ACHN (cell line): ENCODE measurements at places on chromosomes 2 and 18.
A peak's percentile ranks its signal among the peaks of the same experiment; 100 is the strongest.

DNA sequence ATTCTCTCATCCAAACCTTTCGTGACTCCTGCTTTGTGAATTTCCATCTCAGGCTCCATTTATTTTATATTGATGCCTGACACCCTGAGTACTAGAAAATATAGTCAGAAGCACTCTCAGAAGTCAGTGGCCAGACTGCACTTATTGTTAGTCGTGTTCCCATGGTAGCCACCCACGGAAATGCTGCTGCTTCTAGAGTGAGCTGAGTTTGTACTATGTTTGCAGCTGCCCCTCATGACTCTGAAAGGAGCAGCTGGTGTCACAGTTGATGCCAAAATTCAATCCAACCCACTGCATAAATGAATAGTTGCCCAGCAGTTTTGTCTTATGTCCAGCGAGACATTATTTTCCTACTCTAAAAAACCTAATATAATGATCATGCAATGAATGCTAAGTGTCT is 265.2 kb upstream of the SPHKAP start:
- DNase-seq = no peak

GRCh38 chr2:75709297-75709696 is 1.4 kb downstream of the GCFC2 start:
- DNase-seq = peak; percentile 12

DNA sequence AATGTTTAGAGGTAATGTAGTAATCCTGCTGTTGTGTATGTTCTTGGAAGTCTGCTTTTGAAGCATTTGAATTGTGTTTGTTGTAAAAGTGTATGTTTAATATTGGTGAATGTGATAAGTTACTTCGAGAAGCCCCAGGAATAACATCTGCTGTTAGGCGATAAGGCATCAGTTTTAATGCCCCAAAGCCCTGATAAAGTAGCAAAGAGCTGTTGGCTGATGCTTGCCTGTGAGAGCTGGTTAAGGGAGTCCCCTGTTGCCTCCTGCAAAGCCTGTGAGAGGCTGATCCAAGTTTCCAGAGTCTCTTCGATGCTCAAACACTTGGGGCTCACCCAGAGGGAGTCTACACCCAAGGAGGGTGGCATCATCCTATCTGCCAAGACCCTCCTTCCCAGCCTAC is 110.3 kb downstream of the RNF152 start:
- DNase-seq = no peak

GRCh38 chr18:22169011-22169888 is at the start of gene GATA6:
Gene GATA6, plus strand, starts transcription at chr18:22169589. Its CDS starts 1,556 bp downstream, at chr18:22171145.
- peak; percentile 85 for DNase-seq

DNA sequence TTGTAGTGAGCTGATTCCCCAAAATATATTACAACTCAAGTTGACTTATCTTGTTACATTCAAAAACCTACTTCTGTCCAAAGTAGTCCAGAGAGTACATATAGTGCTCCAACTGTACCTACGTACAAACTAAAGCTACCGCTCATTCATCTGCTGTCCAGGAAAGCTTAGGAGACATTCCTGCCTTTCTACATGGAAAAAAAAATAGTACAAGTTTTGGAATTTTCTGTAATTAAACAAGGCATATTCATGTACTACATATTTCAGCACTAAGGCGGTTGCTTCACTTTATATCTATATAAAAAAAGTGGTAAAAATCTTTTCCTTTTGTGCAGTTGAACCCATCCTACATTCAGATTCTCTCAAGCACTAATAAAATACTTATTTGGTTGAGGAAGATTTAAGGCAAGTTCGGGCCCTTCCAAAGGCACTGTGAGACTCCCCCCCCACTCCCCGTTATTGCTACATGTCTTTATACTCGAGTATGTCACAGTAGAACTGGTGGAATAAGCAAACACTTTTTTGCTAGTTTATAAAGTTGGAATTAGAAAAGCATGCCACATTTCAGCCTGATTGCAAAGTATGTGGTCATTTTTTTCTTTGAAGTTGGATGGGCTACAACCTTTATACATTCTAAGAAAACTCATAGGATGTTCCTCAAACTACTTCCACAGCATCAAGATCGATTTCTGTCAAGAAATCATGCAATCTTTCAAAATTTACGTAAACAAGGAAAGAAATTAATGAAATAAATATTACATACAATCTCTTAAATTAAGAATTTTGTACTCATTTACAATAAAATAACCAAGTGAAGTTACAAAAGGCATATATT is 3.7 kb downstream of the ZFP36L2 start:
- no peak for DNase-seq

DNA sequence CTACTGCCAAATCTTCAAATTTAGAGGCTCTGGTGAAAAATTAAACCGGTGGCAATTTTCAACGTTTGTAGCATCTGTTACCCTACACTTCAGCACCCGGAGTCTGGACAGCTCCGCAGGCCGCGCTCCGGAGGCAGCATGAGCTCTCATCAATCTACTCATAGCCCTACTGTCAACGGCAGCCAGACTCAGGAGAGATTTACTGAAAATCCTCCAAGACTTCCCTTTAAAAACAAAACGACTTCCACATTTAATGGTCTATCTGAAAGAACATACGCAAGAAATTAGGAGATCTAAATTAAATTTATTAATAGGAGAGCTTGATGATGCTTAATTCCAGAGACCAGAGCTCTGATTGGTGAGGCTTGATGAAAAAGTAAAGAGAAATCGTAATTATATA is 970 bp upstream of the ADCYAP1 start:
- peak; percentile 58 for DNase-seq

DNA sequence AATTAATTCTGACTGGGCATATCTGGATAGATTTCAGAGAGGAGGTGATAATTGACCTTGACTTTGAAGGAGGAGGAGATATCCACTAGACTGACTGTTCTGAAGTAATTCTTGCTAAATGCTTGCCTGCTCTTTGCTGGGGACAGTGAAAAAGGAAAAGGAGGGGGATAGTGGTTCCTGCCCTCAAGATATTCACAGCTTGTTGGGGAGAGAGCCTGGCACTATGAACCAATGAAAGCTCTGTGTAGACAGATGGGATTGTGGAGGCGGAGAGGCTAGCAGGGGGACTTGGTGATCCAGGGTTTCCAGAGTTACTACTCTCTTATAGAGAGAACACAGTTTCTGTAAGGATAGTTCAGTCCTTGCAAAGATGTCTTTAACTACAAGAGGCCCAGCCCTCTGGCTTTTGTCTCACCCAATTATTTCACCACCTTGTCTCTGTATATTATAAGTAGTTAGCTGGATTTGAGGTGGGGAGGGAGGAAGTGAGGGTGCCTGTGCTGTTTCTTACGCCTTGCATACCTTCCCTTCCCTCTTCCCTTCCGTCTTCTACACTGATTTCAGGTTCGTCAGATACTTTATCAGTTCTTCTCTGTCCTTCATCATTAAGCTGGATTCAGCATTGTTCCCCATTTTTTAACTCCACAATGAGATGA is 190.4 kb downstream of the PRKCE start:
- DNase-seq = no peak

GRCh38 chr2:27041752-27042151 is 9.0 kb downstream of the TMEM214 start:
- no peak for DNase-seq

- DNase-seq = peak; percentile 17
Observed at GRCh38 chr18:50183556-50183955, 11.4 kb downstream of the MYO5B start.

GRCh38 chr2:88561646-88562388 is 65.4 kb downstream of the EIF2AK3 start:
- DNase-seq = no peak

GRCh38 chr18:5508821-5509220 is 35.0 kb downstream of the EPB41L3 start:
- no peak for DNase-seq

- no peak for DNase-seq
Observed at GRCh38 chr18:37965572-37965970, 400.0 kb upstream of the CELF4 start.

- peak; percentile 21 for DNase-seq
Observed at GRCh38 chr18:56789004-56789888, 138.1 kb downstream of the WDR7 start.

GRCh38 chr2:37394263-37394662 is 49.8 kb downstream of the QPCT start:
- no peak for DNase-seq

GRCh38 chr2:216516730-216517350 is 18.2 kb downstream of the RPL37A start:
- DNase-seq = peak; percentile 60

DNA sequence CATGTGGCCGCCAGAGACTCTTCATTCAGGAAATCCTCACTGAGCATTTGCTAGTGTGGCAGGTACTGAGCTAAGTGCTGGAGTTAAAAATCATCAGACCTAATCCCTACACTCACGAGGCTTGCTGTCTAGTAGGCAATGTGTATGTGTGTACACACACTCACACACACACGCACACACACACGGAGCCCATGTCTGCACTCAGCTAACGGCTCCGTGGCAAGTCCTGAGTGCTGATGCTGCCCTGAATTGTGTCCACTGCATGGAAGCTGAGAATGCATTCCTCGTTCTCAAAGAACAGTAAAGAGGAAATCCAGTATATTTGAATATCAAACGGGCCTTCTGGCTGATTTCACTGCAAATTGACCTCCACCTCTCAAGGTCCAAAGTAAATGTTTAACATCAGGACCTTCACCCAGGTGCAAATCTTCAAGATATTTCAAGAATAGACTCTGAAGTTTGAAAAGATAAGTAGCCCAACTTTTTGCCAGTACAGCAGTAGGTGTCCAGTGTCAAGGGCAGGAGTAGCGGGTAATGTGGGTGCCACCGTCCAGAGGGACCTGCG is 136.1 kb upstream of the TTC39C start:
- no peak for DNase-seq

GRCh38 chr2:207054521-207054920 is 111.2 kb downstream of the KLF7 start:
- peak; percentile 32 for DNase-seq

DNA sequence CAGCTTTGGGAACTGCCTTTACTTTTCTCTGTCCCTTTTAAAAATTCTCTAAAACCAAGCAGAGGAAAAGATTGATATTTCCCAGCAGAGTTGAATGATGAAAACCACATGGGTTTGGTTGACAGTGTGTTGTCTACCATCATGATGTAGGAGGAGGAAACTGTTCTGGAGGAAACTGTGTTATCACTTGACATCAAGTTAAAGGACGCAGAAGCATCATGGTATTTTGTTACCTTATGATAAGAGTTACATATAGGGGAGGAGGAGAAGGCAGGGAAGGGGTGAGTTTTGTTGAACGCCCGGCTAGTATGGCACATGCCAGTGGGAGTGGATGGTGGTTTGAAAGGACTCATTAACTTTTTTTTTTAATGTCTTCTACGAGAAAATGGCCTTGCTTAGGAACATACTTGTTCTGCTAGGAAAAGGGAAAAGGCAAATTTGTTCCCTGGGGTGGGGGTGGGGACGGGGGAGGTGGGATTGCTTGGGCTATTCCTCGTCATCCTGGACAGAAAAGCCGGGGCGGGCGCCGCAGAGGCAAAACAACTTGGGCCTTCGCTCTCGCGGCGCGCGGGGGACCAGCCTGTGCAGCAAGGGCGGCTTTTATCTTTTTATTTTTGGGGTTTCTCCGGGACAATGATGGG is 766 bp downstream of the TMEM17 start:
- no peak for DNase-seq

DNA sequence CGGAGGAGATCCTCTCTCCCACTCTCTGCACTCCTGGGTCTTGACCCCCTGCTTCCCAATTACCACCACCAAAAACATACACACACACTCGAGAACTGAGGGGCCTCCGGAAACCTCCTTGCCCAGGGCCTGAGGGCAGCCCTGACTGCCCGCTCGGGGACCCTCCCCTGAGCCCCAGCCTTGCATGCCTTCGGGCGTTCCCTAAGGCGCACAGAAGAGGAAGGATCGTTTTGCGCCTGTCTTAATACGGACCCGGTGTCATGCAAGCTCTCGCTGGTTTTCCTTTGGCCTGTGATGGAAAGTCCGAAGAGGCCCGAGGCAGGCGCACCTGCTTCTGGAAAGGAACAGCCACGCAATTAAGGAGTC is 19.8 kb downstream of the POU3F3 start:
- DNase-seq = no peak

DNA sequence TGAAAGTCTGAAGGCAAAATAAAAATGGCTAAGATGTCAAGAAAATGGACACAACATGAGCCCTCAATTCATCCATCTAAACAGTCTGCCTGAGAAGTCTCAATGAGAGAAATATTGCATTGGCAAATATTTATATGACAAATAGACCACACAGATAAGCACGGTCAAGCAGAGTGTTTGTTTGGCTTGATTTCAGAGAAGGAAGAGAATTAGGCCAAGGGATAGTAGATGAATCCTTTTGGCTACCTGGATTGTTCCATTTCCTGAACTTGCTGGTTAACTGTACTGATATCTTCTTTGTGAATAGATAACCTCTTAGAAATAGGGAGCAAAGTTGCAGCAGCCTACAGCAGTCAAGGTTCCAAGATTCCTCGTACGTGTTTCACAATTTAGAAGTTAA is 129.6 kb downstream of the RBMS1 start:
- DNase-seq = no peak
